Vagina (tissue), 2 donors: ENCODE measurements at places on chromosomes 12 and 14.

GRCh38 chr14:99072433-99072832, 199.6 kb downstream of the BCL11B start:
- no peak for DNase-seq

DNA sequence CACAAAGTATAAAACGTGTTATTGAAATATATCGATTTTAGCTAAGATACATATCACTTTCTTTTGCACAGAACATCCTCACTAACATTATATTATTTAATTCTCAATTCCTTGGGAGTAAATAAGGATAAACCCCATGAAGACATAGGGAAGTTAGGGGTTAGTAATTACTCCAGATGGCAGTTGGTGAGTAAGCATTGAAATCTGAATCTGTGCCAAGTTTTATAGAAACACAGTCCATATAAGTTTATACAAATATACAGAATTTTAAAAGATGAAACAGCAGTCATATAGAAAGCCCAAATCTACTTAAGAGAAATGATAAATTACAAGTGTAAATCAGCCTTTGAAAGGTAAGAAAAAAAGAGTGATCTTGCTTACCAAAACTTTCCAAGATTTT, 200.4 kb upstream of the SYT10 start:
- DNase-seq: no peak

GRCh38 chr12:124993626-124994436, at the start of gene BRI3BP:
TSS of gene BRI3BP (plus strand) at chr12:124993645. CDS start at chr12:124993791, 146 bp downstream.
- DNase-seq: no peak

GRCh38 chr14:27223906-27224305, 626.1 kb upstream of the NOVA1 start:
- no peak for DNase-seq

DNA sequence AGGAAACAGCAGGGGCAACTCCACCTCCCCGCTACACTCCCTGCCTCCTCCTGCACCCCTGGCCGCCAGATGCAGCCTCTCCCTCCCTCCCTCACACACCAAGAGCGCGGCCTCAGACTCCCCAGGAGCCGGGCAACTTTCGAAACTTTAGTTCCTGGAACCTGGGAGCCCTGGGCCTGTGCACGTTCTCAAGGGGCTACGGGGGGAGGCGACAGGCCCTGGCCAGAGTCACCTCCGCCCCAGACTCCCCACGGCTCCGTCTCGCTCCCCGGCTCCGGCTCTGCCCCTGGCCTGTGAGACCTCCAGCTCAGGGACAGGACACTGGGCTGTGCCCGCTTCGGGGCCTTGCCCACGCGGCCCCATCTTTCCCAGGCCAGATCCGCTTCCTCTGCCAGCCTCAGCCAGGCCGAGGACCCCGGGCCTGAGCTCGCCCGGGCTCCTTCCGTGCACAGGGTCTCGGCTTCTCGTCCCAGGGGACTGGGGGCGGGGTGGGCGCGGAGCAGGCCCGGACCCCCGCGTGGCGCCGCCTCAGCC, 5.5 kb downstream of the AMN start:
- DNase-seq: no peak

DNA sequence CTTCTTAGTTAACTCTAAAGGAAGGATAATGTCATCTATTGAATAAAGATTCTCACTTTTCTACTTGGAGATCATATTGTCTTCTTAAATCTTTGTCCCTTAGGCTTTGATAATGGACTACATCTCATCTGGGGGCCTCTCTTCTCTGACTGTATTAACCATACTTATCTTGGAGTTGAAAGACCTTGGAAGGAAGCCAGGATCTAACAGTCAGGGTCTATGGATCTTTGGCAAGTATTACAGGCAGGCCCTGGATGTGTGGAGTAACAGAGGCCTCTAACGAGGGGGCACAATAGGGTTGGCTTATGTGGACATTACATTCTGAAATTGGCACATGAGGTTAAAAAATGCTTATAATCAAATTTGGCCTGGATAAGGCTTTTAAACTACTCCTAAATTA, 513.8 kb downstream of the NRXN3 start:
- DNase-seq: no peak

DNA sequence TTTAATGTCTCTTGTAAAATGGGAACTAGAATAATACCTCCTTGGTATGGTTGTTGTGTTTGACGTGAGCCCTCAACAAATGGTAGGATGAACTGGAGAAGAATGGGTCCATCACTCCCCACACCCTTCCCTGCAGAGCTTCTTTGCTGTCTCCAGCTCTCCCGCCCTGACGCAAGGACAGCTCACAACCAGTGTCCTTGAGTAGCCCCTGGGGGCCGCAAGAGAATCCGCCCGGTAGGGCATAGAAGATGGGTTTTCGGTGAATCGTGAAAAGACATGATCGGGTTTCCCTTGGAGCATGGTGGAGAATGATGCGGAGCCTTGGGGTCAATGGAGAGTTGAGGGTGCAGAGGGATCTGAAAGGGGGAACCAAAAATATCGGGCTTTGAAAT, 6.1 kb upstream of the PAX9 start:
- no peak for DNase-seq

- no peak for DNase-seq
These were observed 18.5 kb upstream of the FKBP4 start for GRCh38 chr12:2776129-2776806.

DNA sequence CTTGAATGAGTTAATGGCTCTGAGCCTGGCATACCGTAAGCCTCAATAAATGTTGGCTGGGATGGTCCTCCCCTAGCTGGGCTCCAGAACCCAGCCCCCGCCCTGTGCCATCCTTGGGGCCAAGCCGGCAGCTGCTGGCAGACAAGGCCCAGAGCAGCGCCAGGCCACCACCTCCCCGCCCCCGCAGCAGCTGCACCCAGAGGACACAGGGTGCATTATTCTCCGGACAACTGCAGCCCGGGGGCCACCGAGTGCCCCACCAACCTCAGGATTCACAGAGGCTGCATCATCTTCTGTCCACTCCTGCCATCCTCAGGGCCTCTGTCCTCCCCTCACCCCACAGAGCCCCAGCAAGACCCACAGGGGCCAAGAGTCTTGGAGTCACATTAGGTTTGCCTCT, 92.7 kb downstream of the NCOR2 start:
- no peak for DNase-seq

- DNase-seq: no peak
These were observed 35.8 kb downstream of the SUSD6 start for GRCh38 chr14:69647213-69647612.

DNA sequence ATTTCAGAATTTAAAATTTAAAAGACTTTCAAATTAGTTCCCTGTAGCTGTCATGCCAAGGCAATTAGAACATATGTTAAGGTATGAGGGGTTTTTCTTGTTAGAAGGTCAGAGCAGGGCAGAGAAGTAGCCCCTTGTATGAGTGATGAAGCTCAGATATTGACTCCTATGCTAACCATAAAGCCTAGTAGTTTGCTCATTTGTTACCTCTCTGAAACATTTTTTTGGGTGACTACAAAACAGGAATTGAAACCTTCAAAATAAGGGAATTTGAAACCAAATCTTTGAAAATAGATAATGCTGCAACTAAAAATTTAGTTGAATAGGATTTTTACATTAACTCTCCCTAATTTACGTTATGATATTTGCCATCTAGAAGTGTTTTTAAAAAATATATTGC, 333.5 kb downstream of the NAV3 start:
- DNase-seq: no peak

DNA sequence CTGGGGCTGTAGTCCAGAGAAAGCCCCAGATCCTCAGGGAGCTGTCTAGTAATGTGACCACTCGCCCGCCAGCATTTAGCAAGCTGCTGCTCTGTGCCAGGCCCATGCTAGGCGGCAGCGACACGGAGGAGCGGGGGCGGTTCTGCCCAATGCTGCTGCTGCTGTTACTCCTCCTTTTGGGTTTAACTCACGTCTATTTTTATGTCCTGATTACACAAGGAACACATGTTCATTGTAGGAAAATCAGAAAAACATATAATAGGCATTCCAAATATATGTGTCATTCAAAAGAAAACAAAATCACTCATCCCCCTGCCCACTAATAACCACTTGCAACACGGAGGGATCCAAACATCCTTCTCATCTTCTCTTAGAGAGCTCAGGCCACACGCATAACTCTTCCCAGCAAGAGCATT, 30.4 kb downstream of the CCDC92 start:
- no peak for DNase-seq

DNA sequence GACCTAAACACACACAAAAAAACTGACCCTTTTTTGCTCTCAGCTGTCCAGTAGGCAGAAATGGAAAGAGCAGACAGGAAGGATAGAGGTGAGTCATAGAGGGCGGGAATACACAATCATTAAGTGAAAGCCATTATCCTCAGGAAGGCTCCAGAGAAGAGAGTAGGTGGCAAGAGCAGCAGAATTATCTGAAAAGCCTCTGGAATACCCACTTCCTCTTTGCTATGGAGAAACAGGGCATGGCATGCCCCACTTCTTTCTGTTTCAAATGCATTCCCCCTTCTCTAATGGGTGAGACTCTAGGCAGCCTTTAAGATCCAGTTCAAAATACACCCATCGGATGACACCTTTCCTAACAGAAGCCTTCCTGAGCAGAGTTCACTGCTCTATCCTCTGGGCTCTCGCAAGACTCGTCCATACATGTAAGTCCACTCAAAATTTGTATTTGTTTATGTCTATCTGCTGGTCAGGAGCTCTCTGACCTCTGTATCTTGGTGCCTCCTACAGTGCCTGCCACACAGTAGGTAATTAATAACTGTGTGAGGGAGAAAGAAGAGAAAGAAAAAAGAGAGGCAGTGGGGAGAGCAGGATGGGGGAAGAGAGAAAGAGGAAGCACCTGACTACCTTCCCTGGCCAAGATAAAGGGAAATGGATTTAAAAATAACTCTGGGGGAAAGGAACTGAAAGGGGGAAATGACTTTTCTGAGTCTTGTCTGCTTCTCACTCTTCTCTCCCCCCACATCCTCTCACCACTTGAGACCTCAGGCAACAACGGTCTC, 8.5 kb downstream of the KLHL33 start:
- no peak for DNase-seq

GRCh38 chr12:51863933-51864832, 15.7 kb upstream of the FIGNL2 start:
- DNase-seq: no peak

DNA sequence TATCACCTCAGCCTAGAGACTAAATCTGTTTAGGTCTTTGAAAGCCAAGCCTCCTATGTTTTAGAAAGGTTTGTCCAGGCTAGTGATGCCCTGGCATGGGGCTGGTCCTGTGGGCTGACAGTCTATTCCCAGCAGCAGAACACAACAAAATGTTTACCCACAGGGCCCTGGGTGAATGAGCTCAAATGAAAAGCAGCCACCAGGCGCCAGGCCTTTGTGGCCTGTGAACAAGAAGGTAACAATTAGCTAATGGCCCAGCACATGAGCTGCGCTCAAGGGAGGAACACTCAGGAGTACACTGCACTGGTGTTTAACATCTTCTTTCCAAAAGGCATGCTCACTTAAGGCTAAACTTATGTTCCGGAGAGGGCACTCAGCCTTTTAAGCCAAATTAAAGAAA, 202.2 kb downstream of the MON2 start:
- DNase-seq: no peak

- no peak for DNase-seq
These were observed 47.0 kb upstream of the KCNH3 start for GRCh38 chr12:49491823-49492222.

GRCh38 chr14:88841741-88842140, 17.3 kb downstream of the TTC8 start:
- no peak for DNase-seq
